ENCODE measurements at places on chromosomes 1 and 21.

GRCh38 chr1:86756062-86756406, 51.7 kb downstream of the SH3GLB1 start:
- no peak for DNase-seq

DNA sequence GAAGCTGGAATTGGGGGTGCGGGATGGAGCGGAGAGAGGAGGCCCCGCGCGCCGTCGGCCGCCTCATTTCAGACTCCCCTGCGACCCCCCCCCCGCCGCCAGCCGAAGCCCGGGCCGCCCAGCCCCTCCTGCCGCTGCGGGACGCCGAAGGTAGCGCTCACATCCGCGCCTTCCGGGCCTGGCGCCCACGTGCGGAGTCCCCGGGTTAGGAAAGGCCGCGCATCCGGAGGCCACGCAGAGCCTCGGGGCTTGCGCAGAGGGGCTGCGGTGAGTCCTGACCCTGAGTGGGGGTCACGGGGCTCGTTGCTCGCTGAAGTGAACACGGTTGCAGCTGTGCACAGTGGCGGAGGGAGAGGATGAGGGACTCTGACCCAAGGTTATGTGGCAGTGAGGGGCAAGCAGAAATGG, 552 bp upstream of the ZNF496 start:
- DNase-seq: no peak

DNA sequence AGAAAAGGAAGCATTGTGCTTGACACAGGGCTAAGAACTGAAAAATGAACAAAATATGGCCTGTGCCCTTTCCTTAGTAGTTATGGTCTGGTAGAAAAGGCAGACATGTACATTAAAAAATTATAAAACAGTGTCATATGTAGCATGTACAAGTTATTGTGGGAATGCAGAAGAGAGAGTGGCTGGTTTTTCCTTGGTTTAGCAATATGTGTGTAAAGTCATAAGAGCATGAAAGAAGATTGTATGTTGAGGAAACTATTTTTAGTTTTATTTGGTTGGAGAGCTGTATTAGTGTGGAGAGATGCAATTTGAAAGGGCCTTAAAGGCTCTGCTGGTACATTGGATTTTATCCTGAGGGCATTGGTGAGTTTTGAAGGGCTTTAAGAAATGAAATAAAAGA, 145.8 kb downstream of the PDE4B start:
- no peak for DNase-seq

GRCh38 chr1:34140011-34140676, 24.9 kb downstream of the CSMD2 start:
- DNase-seq: no peak

DNA sequence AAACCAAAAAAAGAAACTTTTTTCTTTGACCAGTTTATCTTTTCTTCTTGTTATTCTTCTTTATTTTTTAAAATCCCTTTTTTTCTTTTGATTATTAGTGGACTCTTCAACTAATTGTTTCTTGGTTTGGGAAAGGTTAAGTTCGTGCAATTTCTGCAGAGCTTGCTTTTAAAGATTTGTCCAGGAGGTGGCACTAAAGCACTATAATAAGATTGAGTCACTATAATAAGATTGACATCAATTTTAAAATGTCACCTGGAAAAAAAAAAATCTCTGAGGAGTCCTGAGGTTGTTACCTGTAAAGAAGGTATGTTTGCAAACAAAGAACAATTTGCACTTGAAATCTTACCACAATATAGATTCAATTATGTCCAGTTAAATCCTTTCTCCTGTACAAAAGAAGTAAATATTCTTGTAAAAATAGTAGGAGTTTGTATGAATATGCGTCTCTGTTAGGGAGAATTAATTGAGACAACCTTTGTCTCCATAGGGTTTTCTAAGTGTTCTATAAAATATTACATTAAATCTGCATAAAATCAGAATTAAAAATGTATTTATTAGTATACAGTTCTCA, 166.7 kb downstream of the ADGRL4 start:
- DNase-seq: no peak

DNA sequence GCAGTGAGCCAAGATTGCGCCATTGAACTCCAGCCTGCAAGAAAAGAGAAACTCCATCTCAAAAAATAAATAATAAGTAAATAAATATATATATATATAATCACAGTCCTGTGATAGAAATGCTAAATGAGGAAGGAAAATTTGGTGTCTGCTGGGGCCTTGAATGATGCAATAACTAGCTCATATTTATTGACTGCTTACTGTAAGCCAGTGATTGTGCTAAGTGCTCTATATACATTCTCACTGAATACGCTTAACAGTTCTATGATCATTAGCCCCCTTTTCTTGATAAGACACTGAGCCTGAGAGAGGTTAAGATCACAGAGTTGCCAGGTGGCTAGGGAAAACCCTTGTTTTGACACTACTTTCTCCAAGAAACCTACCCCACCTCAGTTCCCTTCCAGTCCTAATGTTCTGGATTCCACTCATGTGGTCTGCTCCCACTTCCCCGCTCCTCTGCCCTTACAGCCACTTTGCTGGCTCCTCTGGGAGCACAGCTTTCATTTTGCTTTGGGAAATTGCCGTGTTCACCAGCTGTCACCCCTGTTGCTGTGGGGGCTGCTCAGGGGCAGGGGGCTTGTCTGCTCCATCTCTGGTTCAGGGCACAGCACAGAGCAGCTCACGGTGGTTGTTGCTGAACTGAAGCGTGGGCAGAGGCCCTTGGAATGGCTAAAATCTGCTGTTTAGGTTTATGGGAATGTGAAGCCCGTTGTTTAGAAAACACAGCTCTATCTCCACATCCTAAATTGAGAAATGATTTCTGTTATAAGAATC, 2.5 kb upstream of the BMP8A start:
- no peak for DNase-seq

- DNase-seq: no peak
Measured at GRCh38 chr1:17531682-17532487, 7.6 kb upstream of the ARHGEF10L start.

DNA sequence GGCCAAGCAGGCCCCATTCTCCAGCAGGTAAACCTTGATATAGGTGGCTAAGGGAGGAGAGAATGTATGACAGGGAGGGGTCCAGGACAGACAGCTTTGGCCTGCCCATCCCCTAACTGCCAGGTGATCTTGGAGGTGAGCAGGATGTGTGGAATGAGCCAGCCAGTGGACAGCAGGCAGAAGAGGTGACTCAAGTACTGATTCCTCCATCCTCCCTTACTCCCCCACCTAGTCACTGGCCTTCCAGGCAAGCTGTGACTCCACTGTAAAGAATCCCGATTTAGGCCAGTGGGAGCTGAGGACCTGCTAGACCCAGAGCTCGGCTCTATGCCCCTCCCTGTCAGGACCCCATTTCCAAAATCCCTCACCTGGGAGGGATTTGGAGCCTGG, 36.6 kb downstream of the RIMS3 start:
- DNase-seq: no peak

- DNase-seq: no peak
Measured at GRCh38 chr1:61279570-61279969, 197.2 kb downstream of the NFIA start.

DNA sequence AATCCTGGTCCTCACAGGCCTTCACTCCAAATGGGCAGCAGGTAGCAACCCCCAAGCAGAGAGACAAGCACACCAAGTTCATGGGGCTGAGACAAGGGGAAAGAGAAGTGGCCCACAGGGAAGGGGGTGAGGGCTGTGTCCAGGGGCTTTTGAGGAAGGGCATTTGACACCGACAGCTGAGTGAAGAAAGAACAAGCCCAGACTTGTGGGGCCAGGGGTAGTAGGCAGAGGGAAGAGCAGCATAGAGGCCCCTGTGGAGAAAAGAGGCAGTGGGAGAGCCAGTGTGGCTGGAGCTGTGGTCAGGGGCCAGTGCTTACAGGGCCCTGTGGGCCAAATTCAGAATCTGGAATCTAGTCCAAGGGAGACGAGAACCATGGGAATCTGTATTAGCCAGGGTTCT, 85.4 kb downstream of the IGSF21 start:
- DNase-seq: no peak

- no peak for DNase-seq
Measured at GRCh38 chr1:187270256-187270655, 441.5 kb downstream of the PLA2G4A start.

GRCh38 chr1:205061665-205062069, 18.7 kb downstream of the CNTN2 start:
- peak; percentile 38 for DNase-seq

Measured in stimulated activated CD4-positive, alpha-beta T cell treated with anti-CD3 and anti-CD28 coated beads, TNF-alpha, amount 100 ng/mL, for 4 hours (primary cell).